Anterior cingulate cortex (tissue), 58 donors: ENCODE measurements at places on chromosomes 3 and 15.

DNA sequence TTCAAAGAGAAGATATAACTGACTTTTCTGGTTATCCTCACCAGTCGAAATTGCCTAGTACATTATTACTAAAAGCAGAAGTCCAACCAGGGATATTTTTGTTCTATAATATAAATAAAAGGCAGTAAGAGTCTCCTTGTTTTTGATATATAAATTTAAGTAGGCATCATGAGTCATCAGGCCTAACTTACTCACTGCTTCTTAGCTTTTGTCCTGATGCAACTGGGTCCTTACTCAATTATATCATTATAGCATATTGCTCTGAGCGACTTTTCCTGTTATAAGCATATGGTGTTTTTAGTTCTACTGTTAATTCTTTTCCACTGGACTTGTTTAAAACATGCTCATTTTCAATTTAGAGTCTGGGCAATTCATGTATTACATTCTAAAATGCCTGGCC is 910.1 kb downstream of the MCTP2 start:
- DNase-seq, result no peak

- DNase-seq, result no peak
Measured at GRCh38 chr15:101579631-101580163, 72.5 kb downstream of the TM2D3 start.

DNA sequence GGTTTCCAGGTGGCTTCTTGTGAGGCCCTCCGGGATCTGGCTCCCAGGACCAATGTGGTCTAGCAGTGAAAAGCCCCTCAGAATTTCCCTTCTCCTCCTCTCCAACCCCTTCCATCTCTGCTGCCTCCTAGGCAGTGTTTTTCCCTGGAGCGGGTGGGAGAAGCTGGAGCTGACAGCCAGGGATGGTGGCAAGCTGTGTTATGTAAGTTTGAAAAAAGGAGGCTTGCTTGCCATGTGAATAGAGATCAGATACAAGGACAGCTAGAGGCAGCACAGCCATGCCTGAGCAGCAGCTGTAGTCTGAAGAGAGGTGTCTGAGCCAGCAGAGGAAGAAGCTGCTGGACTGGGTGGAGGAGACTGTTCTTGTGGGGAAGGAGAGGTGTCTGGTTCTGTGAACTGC is 20.6 kb downstream of the SNAPC5 start:
- peak; percentile 66 for DNase-seq

DNA sequence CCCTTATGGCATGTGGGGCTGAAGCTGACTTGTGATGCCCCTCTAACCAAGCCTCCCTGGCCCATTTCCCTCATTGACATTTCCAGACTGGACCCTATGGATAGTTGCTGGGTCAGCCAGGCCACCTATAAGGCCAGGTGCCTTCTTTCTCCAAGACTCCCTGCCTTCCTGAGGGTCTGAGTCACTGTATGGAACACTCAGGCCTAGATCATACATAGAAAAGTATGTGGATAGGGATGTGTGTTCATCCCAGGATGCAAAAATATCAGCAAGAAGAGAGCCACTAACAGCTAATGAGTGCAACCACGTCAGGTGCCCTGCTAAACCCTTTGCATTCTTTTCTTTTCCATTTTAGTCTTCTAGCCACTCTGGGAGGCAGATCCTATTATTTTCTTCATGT is 168.4 kb upstream of the WNT5A start:
- no peak for DNase-seq

GRCh38 chr3:170864525-170865208 is 5.3 kb downstream of the RPL22L1 start:
- no peak for DNase-seq

- DNase-seq, result no peak
Measured at GRCh38 chr15:90063770-90064247, 38.5 kb downstream of the IDH2 start.

DNA sequence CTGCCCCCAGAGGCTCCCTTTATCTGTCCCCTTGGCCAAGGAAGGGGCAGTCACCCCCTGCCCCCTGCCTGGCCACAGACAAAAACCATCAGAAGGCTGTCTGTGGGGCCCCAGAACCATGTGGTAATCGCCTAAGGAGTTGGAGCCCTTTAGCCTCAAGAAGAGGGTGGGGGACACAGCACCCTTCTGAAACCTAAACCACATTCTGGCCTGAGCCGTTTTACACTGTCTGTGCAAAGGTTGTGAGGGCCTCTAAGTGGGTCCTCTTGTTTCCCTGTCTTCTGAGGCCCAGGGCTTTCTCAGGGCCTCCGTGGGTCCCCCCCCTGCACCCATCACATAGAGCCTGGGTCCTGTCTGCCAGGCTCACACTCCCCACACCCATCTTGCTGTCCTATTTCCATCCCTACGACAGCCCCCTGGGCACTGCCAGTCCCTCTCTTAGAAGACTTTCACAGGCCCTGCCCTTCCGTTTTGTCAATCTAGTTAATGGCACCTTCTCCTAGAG is 17.9 kb upstream of the RPUSD3 start:
- DNase-seq, result no peak

DNA sequence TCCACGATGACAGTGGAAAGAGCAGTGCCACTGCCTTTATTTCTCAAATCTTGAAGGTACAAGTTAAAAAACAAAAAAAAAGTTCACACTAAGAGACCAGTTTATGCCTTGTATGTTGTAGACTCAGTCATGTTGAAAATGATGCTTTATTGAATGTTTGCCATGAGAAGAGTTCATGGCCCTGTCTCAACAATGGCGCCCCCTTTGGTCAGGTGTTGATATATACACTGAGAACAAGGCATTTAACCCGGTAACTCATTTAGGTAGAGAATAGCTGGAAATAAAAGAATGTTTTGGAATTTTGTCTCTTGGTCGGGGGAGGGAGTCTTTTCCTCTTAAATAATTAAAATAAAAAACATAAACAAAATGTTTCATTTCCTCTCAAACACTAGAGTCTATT is 145.6 kb upstream of the SLC2A2 start:
- DNase-seq, result no peak

GRCh38 chr3:24506966-24507775 is 12.5 kb upstream of the THRB start:
- DNase-seq, result no peak

DNA sequence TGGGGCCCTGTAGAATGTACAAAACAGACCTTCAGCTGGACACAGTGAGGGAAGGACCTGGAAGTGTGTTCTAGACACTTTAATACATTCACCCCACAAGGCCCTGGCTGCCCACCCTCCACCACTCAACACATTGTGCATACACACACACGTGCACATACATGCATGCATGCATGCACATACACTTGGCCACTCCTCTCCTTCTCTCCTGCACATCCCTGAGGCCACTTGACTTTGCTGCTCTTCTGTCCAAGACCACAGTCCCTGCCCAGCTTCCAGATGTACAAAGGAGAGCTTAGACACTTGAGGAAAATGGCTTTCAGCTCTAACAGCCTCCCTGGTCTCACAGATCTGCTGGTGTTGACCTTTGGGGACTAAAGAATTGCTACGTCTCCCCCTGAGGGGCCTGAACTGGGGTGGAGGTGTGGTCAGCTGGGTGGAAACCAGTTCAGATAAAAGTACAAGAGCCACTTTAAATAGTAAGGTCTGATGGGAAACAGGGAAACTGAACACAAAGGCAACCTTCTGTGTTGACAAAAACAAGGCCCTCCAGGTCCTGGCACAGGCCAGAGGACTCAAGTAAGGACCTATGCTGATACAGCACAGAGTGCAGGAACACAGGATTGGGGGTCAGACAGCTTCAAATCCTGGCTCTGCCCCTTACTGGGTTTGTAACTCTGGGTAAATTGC is 24.8 kb upstream of the NOX5 start:
- no peak for DNase-seq

GRCh38 chr15:34754171-34754601 is 612 bp downstream of the GJD2 start:
- DNase-seq, result no peak

- DNase-seq, result no peak
Measured at GRCh38 chr3:81390796-81391195, 370.6 kb downstream of the GBE1 start.

- no peak for DNase-seq
Measured at GRCh38 chr15:63941698-63942465, 104.4 kb downstream of the DAPK2 start.

DNA sequence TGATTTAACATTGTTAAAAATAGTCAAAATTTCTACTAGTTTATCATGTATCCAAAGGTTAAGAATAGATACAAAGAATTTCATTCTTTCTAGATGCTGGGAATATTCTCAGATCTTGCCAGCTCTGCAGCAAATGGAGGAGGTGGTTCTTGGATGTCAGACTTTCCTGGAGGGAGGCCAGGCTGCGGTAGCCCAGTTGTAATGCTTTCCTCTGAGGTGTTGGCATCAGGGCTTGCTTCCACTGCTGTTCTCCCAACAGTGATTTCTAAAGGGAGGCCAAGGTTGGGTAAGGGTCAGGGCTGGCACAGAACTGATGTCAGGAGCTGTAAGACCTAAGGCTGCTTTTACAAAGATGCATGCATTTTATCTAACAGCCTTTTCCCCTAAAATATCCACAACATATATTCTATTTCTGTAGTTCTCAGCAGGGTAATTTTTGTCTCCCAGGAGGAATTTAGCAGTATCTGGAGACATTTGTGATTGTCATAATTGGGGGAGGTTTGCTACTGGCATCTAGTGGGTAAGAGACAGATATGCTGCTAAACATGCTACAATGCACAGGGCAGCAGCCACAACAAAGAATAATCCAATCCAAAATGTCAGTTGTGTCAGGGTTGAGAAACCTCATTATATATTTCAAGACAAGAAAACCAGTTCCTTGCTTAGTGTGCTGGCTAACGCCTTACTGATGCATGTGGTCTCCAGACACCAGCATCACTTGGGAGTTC is 42.0 kb upstream of the SPTSSB start:
- peak; percentile 22 for DNase-seq

- no peak for DNase-seq
Measured at GRCh38 chr3:65615329-65615728, 423.4 kb downstream of the MAGI1 start.

DNA sequence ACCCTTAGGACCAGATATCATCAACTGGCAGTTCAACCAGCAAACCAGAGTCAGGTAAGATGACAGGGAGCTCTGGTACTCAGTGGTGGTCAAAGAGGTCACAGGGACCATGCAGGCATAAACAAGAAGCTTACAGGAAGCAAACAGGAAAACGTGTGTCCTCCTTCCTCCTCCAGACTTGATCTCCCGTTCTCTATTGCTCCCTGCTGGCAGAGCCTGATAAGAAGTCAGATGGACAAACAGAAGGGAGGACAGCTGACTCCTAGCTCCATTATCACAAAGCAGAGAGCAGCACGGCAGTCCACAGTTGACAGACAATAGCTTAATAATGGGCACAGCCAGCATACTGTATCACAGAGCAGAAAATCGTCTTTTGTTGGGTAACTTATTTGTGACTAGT is 156.5 kb upstream of the SLC2A2 start:
- DNase-seq, result no peak

- DNase-seq, result no peak
Measured at GRCh38 chr3:78794431-78794830, 973.4 kb downstream of the ROBO1 start.

DNA sequence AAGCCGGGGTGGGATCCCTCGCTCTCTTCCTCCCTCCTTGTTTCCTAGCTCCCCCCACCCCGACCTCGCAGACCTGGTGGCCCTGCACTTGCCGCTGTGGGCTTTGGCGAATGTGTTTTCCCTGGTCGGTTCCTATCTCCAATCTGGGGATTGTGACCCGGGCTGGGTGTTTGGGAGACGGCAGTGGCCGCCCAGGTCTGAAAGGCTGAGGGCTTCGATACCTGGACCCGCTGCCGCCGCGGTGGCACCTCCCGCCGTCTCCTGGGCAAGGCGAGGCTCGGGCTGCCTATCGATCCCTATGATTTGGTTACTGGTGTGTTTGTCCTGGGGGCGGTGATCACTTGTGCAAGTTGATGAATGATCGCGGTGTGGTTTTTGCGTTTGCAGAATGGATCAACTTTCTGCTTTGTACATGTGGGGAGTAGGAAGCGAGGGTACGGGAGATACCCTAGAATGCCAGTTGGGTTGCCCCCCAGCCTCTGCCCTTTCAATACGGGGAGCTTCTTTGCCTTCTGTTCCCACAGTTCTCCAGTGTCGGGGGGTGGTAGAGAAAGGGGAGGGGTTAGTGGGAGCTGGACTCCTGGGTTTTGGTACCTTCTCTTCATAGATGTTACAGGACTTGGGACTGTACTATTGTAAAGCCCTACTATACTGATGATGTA is 3.0 kb downstream of the BBX start:
- DNase-seq, result peak; percentile 2

- no peak for DNase-seq
Measured at GRCh38 chr3:66885326-66886000, 112.6 kb upstream of the KBTBD8 start.

DNA sequence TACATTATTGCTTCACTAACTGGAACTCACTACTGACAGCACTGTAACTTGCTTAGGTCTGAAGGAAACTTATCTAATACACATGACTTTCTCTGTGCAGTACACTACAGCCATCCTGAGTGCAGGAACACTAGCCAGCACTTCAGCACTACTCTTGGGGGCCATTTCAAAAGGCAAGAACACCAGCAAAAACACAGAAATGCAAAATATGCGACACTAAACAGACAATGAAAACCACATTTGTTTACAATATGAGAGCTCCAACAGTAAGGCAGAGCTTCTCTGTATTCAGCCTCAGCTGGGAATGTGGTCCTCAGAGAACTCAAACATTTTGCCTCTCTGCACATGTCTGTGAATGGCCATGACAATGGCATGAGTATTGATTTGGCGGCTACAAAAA is 109.6 kb downstream of the ARRDC4 start:
- DNase-seq, result no peak

GRCh38 chr3:127166501-127167065 is 26.3 kb upstream of the PRR23E start:
- DNase-seq, result no peak

DNA sequence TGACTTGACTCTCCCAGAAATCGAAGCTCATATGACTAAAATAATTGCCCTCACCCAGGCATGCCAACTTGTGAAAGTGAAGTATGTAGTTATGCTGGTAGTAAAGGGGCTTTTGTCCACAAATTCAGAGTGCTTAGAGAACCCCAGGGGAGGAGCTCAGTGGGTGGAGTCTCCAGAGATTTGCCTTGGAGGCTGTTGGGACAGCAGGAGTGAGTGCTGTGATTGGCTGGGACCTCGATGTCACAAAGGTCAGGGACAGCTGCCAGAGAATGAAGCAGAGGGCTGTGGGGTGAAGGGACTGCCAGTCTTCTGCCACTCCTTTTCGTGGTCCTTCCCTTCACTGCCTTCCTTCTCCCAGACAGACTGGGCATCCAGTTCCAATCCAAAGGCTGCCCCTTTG is 49.8 kb downstream of the ZNF445 start:
- no peak for DNase-seq

GRCh38 chr3:12447075-12447474 is 37.2 kb upstream of the TSEN2 start:
- DNase-seq, result no peak

- DNase-seq, result no peak
Measured at GRCh38 chr3:48999085-48999858, 7.9 kb upstream of the WDR6 start.

DNA sequence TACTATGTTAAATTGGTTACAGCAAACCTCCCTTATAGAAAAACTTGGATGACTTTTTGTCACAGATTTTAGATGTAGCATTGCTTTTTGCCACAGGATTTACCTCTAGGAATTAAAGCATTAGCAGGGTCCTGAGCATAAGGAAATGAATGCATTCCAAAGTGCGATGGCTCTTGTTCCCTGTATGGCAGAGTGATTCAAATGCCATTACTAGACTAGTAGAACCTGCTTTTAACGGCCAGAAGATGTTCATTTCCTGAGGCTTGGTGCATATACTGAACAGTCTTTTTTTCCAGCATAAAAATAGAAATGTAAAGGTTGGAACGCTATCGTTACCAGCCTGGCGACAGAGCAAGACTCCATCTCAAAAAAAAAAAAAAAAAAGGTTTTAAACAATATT is 59.4 kb downstream of the WNT5A start:
- DNase-seq, result no peak
